Activated CD4-positive, alpha-beta T cell treated with anti-CD3 and anti-CD28 coated beads, Interleukin-2, amount 50 U/mL, for 48 hours (primary cell): ENCODE measurements at places on chromosomes 7 and 10.

GRCh38 chr10:11702264-11702663 is 39.9 kb upstream of the ECHDC3 start:
- no peak for DNase-seq

- DNase-seq = no peak
Observed at GRCh38 chr10:1509011-1509530, 228.3 kb downstream of the ADARB2 start.

DNA sequence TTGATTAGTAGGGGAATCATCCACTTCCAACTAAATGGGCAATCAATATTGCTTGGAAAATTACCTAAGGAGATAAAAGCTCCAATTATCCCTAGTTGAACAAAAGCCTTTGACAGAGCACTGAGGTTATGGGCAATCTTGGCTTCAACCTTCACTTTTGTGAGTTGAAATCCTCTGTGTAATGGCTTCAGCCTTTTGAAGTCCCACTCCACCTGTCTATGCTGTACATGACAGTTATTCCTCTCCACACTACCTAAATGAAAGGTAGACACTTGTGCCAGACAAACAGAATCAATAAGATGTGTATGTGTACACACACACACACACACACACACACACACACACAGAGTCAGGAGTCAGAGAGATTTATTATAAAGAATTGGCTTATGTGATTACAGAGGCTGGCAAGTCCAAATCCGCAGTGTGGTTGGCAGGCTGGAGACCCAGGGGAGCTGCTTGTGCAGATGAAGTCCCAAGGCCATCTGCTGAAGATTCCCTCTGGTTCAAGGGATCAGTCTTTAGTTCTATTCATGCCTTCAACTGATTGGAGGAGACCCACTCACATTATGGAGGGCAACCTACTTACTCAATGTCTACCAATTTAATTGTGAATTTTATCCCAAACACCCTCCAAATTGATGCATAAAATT is 164.8 kb upstream of the CDC14C start:
- DNase-seq = no peak

- DNase-seq = no peak
Observed at GRCh38 chr10:131997366-131998049, 15.8 kb upstream of the BNIP3 start.

DNA sequence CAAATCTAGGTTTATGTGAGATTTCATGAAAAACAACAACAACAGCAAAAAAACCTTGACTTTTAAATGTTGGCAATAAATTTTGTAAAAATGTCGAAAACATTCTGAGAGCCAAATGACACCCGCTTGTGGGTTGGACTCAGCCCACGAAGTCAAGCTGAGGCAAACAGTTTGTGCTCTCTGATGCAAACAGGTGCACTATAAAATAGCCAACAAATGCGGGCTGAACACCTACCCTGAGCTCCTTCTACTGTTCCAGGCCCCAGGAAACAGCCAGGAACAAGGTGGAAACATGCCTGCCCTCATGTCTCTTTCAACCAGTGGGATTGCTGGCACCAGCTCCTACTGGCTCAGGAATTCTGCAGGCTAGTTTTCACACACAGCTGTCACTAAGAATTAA is 105.0 kb upstream of the ZNF716 start:
- no peak for DNase-seq

DNA sequence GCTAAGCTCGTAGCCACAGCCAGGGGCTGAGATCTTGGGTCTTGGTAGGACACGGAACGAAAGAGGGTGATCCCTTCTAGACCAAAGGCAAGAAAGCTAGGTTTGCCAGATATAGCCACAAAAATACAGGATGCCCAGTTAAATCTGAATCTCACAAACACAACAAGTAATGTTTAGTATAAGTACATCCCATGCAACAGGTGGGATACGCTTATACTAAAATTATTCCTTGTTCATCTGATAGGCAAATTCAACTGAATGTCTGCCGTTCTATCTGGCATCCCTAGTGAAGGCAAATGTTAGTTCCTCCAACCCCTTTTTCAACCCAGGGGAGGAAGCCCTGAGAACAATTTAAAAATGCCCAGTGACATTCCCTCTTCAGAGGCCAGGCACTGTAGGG is 131.1 kb upstream of the MGMT start:
- DNase-seq = no peak

DNA sequence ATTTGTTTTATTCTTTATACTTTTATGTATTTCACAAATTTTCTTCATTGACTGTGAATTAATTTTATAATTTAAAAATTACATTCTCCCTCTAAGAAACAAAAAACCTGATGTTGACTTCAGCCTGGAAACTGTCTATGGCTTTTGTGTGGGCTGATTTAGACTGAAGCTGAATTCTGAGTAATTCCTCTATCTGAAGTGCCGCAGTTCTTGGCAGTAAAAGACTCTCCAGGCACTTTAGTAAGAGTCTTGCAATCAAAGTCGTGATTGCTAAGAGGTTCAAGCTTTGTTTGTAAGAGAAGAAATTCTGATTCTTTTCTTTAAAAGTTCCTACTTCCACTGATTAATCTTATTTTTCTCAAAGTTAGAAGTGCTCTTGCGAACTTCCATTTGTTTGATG is 3.4 kb upstream of the CEP41 start:
- no peak for DNase-seq

GRCh38 chr7:11203683-11204082 is 230.0 kb downstream of the PHF14 start:
- DNase-seq = no peak

GRCh38 chr7:112887337-112887736 is 97.1 kb upstream of the TMEM168 start:
- DNase-seq = no peak

DNA sequence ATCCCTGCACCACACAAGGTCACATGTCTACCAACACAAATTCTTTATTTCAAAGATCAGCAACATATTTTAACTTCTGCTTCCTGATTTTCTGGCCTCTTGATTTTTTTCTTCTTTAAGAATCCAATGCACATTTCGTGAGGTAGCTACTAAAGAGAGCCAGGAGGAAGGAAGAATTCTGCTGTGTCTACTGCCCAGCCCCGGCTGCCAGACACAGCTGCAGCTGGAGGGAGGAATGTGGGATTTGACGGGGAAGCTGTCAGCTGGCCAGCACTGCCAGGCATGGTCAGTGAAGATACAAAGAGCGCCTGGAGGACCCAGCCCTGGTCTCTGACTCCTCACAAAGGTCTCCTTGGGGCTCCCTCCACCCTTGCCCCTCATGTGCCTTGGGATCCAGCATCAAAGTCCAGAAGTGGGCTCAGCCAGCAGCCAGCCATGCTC is 6.9 kb upstream of the AOC1 start:
- no peak for DNase-seq

- no peak for DNase-seq
Observed at GRCh38 chr10:89352802-89353201, 25.0 kb downstream of the IFIT3 start.

GRCh38 chr10:70090013-70090412 is 37.4 kb downstream of the MACROH2A2 start:
- no peak for DNase-seq

DNA sequence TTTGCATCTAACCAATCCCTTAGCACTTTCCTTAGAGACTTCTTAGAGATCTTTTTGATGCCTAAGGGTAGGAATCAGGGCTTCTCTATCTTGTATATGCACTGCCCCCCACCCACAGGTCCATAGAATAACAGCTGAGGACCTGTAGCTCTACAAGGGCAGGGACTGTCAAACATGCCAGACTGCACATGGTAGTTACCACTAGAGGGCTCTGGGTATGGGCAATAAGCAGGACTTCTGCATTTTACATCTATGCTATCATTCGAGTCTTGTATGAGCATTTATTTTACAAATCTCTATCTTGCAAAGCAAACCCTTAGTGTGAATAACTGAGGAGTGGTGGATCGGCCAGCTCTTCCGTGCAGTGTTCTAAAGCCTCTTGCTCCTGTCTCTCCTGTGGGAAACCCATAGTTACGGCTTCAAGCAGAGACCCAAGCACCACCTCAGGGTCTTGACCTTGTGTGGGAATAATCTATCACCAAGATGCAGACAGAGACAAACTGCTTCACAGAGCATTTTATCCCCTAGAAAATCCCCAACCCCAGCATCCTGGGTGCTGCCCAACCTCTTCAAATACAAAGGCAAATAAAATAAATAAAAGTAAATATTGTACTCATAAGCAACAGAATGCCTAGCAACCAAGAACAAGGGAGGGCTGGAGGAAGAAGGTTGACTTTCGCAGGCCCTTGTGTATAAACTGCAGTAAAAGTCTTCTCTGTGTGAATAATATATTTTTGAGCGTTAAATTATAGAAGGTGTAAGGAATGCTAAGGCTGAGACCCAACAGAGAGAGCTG is 219.3 kb downstream of the WDR11 start:
- no peak for DNase-seq

DNA sequence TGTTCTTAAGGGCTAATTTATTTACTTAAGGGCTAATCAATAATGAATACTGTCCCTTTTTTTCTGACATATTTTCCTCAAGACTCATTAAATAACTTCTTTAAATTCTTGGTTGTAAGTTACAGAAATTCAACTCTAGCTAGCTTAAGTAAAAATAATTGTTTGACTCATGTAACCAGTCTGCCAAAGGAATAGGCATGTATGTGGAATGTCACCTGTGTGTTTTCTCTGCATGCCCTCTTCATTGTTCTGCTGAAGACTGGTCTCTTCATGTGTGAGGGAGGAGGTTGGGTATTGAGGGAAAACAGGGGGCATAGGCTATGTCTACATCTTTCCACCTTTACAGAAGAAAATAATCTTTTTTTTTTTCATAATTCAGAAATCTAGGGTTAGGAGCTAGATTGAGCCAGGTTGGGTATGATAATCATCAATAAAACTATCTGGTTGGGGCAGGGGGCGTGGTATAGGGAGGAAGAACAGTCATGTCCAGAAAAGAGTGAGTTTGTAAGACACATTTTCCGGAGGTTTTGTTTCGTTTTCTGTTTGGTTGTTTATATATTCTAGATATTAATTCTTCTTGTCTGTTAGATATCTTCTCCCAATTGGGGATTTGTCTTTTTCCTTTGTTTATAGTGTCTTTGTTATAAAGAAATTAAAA is 37.9 kb downstream of the EXOC4 start:
- peak; percentile 2 for DNase-seq

- DNase-seq = no peak
Observed at GRCh38 chr7:69625238-69625637, 27.0 kb downstream of the AUTS2 start.

GRCh38 chr7:124765401-124766352 is at the start of gene GPR37:
Gene GPR37, minus strand, starts transcription at chr7:124765792. Its CDS starts 816 bp downstream, at chr7:124764976.
- DNase-seq = peak; percentile 58

- no peak for DNase-seq
Observed at GRCh38 chr7:135246191-135246825, 12.7 kb downstream of the STRA8 start.

- DNase-seq = no peak
Observed at GRCh38 chr10:78263521-78263988, 229.9 kb downstream of the RPS24 start.

DNA sequence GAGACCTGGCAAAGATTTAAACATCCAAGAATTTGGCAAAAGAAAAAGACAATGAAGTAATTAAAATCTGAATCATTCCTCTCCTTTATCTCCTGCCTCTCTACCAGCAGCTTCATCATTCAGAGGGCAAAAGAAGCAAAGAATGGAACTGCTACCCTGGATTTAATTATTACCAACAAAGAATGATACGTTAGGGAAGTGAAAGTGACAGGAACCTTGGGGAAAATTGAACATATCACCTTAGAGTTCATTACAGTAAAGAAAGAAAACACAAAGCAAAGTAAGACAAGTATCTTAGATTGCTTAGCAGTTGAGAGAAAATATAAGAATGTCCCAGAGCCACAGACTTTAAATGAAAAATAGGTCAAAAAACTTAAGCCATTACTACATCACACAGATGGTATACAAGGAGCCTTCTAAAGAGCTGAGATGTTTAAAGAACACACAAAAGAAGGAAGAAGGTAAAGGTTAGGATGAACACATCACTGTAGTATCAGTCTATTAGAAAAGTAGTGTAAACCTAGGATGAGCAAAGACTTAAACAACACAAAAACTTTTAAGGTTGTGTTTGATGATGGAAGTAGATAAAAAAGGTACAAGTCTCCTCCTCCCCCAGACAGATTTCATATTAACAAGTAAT is 17.5 kb downstream of the CTNNA3 start:
- no peak for DNase-seq

- no peak for DNase-seq
Observed at GRCh38 chr7:143954135-143954534, 509 bp upstream of the OR2F1 start.

GRCh38 chr10:30788307-30788706 is 158.8 kb upstream of the LYZL2 start:
- DNase-seq = no peak

GRCh38 chr10:69953851-69954250 is 98.8 kb upstream of the MACROH2A2 start:
- DNase-seq = no peak

DNA sequence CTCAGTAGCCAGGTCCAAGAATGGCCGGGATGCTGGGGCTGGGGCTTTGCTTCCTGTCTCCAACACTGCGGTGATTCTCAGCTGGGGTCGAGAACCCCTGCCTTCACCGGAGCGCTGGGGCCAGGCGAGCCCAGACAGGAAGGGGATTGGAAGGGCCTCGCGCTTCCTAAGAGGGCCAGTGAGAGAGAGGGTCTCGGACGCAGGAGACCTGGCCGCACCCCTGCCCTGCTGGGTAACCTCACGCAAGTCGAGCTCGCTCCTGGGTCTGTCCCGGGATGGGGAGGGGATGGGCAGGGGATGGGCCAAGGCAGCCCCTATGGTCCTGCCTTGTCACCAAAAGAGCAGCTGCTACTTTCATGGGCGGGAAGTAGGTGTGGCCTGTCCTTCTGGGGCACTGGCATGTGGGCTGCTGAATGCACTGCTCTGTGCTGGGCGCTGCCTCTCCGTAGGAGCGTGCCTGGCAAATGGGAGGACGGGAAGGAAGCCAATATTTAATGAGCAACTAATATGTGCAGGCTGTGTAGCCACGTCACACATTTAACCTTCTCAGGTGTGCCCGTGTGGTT is 20.0 kb downstream of the KCNK18 start:
- peak; percentile 7 for DNase-seq

GRCh38 chr10:5147255-5147980 is 37.5 kb downstream of the AKR1C8 start:
- no peak for DNase-seq
